ENCODE measurements at places on chromosomes 2 and 18. TPM values are rescaled to one million over a fixed set of nuclear protein-coding genes. Genes with fewer than 3 reads are reported as not detected.

The VWC2L gene
- not detected for total RNA-seq

The NPAS2 gene
- total RNA-seq, result 157 TPM

The STAT4 gene
- 1.3 TPM for total RNA-seq

GRCh38 chr2:179298666-179299065, 34.0 kb upstream of the SESTD1 start:
- H3K36me3 ChIP-seq, result no peaks in the 10 kb centered on the region
- H3K27me3 ChIP-seq, result no peaks in the 10 kb centered on the region
- no peak overlapping the region for H3K27ac ChIP-seq
- no peak overlapping the region for H3K4me3 ChIP-seq
- DNase-seq, result no peak

GRCh38 chr2:78940998-78941397, 84.5 kb upstream of the REG3G start:
- H3K36me3 ChIP-seq, result no peaks in the 10 kb centered on the region
- H3K4me1 ChIP-seq, result no peaks in the 10 kb centered on the region
- H3K27me3 ChIP-seq, result no peaks in the 10 kb centered on the region
- no peak for DNase-seq
- H3K4me3 ChIP-seq, result no peak overlapping the region

GRCh38 chr2:223075301-223076270, 23.6 kb downstream of the KCNE4 start:
- H3K27ac ChIP-seq, result no peak overlapping the region
- H3K4me3 ChIP-seq, result no peak overlapping the region
- H3K27me3 ChIP-seq, result no peaks in the 10 kb centered on the region
- no peak for DNase-seq
- H3K4me1 ChIP-seq, result no peaks in the 10 kb centered on the region
- H3K36me3 ChIP-seq, result no peaks in the 10 kb centered on the region

DNA sequence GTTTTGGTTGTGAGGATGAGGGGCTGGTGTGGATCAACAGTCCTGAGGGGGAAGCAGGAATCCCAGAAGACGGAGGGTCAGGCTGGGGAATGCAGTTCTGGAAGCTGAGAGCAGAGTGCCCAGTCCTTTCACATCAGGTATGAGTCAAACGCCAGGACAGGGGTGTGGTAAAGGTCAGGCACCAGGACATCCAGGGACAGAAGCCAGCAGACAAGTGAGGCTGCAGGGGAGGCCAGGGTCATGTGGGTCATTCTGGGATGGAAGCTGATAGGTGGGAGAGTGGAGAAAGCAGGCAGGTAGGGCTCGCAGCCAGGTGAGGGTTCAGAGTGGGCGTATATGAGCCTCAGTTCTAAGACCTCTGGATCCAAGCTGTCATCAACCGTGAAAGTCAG, 12.8 kb upstream of the GNLY start:
- peak overlapping the region; percentile 7 for H3K27ac ChIP-seq
- peak; percentile 11 for DNase-seq
- H3K4me3 ChIP-seq, result no peak overlapping the region
- H3K36me3 ChIP-seq, result no peaks in the 10 kb centered on the region
- peaks cover 14% of the 10 kb centered on the region for H3K4me1 ChIP-seq

Measured in Calu3 (cell line).